Activated effector memory CD4-positive, alpha-beta T cell treated with Interleukin-2 at 50 U/mL for 16 hours (primary cell): ENCODE measurements at places on chromosomes 16 and 17.

- no peak for DNase-seq
These were observed 352.8 kb downstream of the CDH13 start for GRCh38 chr16:82979406-82980111.

DNA sequence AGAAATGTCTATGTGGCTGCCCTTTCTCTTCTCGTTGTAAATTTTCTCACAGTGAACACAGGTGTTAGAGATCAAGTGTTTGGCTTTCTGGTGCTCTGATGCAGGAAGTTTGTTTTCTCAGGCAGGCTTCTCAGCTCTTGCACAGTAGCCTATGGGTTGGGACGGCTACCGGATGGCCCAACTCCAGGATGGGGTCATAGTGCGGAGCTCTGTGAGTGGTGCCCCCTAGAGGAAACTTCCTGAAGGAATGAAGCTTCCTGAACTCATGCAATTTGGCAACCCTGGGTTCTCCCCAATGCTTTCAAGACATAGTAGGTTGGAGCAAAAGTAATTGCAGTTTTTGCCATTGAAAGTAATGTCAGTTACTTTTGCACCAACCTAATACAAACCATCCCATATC, 407.5 kb upstream of the HSBP1 start:
- no peak for DNase-seq

DNA sequence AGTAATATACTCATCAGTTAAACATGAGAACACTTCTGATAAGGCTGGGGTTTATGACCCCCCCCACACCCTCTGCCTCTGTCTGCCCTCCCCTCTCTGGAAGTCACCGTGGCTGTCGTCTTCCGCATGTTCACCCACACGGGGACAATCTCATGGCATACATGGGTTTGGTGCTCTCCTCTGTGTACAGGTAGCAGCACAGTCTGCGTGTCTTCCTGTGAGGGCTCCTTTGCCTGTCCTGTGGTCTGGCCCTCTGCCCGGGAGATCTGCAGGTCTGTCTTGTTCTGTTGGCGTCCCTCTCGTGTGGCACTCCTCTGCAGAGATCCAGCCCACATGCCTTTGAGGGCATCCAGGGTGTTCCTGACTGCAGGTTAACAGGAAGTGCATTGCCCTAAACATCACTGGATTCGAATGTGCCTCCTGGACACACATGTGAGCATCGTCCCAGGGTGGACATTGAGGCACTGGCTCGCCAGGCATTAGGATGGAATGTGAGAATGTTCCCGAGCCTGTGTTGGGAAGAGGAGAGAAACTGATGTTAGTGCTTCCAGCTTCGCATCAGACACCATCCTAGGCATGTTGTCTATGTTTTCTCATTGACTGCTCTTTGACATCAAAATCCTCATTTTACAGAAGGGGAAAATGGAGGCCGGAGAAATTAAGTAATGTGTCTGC, 54.5 kb downstream of the NKD1 start:
- peak; percentile 53 for DNase-seq

DNA sequence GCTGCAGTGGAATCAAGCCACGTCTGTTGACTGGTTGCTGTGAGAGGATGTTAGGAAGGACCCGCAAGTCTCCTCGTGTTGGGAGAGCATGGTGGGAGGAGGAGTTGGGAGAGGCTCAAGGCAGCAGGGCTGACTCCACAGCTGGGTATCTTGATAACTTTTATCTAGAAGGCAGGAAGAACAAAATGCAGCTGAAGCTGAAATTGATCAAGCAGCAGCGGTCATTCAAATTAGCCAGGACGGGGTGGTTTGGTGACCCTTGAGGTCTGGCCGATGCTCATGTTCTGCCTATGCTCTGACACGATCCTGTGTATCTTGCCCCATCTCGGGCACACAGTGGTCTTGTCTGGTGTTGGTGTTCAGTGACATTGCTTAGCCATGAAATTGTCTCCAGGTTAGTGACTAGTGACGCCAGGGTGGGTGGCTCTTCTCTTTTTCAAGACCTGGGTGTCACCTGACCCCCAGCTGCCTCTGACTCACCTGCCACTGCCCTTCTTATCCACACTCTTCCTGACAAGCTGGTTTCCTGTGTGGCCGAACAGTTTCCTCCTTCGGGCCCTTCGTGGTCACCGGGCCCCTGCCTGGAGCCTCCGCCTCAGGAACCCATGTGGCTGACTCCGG, 19.1 kb downstream of the NPTX1 start:
- DNase-seq: no peak

- DNase-seq: no peak
These were observed 684 bp upstream of the NUDT16L1 start for GRCh38 chr16:4692460-4693295.

GRCh38 chr16:83533193-83533592, 274.6 kb upstream of the HSBP1 start:
- DNase-seq: no peak

DNA sequence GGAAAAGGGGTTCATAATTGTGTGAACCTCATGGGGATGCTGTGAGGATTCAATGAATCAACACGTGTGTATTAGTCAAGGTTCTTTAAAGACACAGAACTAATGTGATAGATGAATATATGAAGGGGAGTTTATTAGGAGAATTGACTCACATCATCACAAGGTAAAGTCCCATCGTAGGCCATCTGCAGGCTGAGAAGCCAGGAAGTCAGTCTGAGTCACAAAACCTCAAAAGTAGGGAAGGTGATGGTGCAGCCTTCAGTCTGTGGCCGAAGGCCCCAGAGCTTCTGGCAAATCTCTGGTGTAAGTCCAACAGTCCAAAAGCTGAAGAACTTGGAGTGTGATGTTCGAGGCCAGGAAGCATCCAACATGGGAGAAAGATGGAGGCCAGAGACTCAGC, 413.4 kb downstream of the CDH13 start:
- no peak for DNase-seq

- no peak for DNase-seq
These were observed 515 bp downstream of the GFAP start for GRCh38 chr17:44914698-44915271.

DNA sequence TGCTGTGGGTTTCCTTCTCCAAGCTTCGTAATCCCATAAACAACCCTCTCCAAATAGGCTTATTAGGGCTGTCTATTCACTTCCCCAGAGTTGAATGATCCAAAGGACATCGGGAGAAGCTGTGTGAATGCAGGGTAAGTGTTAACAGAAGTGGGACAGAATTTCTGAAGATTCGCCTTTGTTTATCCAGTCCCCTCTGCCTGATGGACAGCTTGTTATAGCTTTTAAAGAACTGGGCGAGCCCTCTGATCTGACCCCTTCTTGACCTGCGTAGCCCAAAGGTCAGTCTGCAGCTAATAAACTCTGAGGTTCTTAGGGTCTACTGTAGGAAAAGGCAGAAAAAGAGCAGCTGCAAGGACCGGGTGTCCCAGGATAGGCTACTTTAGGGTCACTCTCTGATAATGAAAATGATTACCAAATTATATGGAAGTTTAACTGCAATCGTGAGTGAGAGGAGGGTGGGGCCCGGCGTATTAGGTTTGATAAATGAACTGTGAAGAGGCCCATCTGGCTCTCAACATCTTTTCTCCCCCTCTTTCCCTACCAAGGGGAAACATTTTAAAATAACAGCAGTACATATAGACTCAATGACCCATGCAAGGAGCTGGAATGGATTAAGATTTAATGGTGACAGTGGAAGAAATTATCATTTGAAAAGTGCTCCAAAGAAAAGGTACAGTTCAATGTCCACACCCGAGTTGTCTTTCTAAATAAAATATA, 233.4 kb downstream of the FTO start:
- DNase-seq: no peak

GRCh38 chr17:3692346-3692745, 3.6 kb downstream of the P2RX5 start:
- DNase-seq: no peak

- DNase-seq: no peak
These were observed 326.5 kb upstream of the TBX2 start for GRCh38 chr17:61073131-61073530.
